ENCODE measurements at places on chromosomes 6 and 20.

DNA sequence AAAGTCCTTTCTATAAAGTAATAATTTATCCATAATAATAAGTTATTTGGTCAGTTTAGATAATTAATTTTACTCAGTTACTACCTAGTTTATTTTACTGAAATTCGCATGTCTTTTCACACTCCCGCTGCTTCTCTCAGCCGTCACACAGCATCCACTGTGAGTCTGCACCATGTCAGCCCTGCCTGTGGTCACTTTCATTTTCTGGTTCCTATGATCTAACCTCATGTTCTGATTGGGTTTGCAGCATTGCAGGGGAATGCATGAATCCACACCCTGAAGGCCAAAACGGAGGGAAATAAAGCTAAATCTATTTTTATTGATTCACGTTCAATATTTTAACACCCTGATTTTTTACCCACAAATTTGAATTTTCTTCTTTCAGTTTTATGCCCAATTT lies 47.4 kb downstream of the PDE10A start:
- no peak for DNase-seq

DNA sequence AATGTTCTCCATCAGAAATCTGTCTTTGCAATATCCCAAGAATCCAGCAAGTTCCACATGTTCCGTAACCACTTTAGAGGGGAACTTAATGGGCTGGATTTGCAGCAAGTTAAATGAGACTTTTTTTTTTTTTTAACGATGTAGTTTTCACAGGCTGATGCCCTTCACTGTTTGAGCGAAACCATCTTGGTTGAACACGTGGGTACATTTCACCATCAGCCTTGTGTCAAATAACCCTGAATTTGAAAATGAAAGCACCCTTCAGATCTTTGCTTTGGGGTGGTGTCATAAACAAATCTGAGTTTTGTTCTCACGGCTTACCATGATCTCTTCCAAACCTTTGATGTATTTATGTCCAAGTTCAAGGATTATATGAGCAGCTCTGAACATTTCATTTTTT lies 73.7 kb upstream of the EXOC2 start:
- no peak for DNase-seq

GRCh38 chr6:1729750-1730140 lies 120.0 kb downstream of the FOXC1 start:
- DNase-seq: no peak

DNA sequence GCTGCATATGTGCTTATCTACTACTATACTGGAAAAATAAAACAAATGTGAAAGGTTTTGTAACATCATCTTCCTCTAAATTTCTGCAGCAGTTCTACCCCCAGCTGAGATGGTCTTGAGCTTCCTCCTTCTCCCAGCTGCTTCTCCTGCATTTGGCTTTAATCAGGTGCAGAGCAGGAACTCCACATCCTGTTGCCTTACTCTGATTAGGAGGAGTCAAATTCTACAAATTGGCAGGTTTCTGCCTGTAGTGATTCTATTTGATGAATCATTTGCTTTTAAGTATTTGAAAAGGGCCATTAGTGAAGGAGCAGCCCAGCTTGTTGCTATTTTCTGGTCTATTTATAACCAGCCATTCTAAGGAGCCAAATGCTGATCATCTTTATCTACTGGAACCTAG lies 224.5 kb downstream of the GMDS start:
- DNase-seq: no peak

DNA sequence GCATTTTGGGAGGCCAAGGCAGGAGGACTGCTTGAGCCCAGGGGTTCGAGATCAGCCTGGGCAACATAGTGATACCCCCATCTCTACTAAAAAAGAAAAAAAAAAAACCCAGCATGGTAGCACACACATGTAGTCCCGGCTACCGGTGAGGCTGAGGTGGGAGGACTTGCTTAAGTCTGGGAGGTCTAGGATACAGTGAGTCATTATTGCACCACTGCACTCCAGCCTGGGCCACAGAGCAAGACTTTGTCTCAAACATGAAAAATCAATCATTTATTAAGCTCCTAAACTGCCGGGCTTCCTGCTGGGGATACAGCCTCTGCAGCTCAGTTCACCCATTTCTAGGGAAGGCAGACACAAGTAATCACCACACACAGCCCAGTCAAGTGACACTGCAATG lies 7.3 kb upstream of the USP45 start:
- DNase-seq: no peak

DNA sequence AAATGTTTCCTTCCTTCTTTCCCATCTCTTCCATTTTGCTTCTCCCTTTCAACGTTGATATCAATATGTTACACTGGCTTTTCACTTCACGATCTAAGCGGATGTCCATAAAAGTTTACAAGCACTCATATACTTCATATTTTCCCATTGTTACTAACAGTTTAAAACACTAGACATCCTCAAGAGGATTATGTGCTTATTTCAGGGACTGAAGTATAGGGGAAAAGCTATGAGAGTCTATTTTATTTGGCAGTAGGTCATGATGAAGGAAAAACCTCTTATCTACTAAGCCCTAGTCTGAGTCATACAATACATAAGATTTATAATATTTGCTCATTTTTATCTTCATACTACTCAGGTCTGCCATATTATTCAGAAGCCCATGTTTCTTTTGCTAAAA lies 20.6 kb upstream of the EPB41L2 start:
- DNase-seq: no peak

DNA sequence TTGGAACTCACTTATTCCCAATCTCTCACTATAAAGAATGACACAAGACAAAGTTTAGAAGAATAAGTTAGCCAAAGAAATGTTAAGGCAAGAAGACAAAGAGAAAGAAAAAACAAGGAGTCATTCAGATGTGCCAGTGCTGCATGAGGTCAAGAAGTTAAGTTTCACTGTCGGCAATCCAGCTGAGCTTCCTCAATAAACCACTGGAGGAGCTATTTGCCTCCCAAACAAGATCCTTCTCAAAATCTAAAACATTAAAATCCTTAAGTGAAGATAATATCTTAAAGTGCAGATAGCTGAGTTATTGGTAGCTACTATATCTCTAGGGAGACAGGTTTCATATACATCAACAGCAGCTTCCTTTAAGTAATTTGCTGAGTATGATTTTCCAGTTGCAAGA lies 512.3 kb downstream of the HDGFL1 start:
- no peak for DNase-seq

- no peak for DNase-seq
Observed at GRCh38 chr20:13684566-13685222, 46.0 kb upstream of the TASP1 start.

- DNase-seq: no peak
Observed at GRCh38 chr6:40932366-40932765, 106.7 kb downstream of the UNC5CL start.

DNA sequence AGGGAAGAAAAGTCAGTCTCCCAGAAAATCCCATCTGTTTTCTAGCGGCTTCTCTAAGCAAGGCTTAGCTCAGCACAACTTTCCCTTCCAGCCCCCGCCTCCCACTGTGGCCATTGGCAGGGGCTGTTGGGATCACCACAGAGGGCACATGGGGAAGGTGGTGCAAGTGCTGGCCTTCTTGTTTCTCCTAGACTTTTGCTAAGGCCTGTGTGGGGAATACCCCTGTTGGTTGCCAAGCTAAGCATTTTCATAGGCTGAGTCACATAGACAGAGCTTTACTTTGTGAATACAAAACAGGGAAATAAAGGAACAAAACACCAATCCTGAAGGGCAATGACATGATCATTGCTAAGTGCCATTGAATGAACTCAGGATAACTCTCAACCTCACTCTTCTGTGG lies 32.4 kb upstream of the TIAM2 start:
- no peak for DNase-seq

- no peak for DNase-seq
Observed at GRCh38 chr6:57089265-57089664, 723 bp upstream of the ZNF451 start.

DNA sequence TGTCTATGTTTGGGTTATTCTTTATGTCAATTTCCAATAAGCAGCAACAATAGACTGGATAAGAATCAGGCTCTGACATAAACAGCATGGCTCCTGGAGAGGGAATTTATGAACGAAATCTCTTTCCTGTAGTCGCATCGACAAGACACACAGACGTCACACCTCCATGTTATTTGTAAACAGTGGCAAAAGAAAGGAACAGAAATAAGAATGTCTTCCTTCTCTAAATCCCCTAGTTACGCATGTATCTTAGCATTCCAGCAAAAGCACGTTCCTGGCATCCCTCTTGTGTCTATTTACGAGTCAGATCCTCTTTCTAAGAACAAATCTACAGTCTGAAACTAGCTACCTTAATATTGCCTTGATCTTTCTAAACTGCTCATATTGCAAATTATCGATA lies 559.1 kb upstream of the JAG1 start:
- DNase-seq: no peak

DNA sequence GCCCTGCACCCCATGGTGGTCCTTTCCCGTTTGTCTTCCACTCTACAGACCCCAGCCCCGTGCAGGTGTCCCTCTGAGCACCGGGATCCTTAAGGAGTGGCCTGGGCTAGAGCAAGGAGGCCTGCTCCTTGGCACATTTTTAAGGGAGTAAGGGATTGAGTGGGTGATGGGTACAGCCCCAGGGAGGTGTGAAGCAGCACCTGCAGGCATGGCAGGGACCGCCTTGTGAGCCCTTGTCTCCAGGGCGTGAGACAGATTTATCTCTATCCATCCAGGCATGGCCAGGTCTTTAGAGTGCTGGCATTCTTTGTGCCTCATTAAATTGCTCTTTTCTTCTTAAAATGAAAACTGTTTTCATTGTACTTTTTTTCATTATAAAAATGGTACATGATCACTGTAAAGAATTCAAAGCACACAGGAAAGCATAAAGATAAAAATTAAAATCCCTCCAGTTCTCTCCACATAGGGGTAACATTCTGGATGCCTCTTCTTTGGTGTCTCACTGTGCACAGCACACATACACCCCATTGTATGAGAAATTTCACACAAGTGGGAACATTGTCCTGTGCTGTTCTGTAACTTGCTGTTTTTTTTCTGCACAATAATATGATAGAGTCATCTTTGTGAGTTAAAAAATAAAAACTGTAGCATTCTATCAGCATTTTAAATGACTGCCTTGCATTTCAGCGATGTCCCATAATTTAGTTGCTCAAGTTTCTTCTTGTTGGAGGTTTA lies 31.9 kb upstream of the ZNF831 start:
- no peak for DNase-seq

DNA sequence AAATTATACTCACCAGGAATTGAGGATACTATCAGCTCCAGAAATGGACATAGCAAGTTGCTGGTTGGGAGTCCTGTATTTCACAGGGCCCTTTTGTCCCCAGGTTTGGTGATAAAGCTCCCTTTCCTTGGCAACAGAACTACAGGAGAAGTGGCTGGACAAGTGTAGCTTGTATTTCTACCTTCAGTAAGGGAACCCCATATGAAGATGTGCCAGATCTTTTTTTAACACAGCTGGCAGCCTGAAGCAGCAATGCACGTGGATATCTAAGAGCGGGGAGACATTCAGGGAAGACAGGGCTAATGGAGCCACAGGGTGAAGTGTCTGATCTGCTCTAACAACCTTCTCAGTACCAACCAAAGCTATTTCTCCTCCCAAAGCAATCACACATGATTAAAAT lies 373.9 kb upstream of the ID4 start:
- DNase-seq: no peak

- DNase-seq: no peak
Observed at GRCh38 chr6:31907158-31907813, 5.4 kb upstream of the ZBTB12 start.

- DNase-seq: no peak
Observed at GRCh38 chr6:119446609-119447008, 97.0 kb upstream of the MAN1A1 start.

DNA sequence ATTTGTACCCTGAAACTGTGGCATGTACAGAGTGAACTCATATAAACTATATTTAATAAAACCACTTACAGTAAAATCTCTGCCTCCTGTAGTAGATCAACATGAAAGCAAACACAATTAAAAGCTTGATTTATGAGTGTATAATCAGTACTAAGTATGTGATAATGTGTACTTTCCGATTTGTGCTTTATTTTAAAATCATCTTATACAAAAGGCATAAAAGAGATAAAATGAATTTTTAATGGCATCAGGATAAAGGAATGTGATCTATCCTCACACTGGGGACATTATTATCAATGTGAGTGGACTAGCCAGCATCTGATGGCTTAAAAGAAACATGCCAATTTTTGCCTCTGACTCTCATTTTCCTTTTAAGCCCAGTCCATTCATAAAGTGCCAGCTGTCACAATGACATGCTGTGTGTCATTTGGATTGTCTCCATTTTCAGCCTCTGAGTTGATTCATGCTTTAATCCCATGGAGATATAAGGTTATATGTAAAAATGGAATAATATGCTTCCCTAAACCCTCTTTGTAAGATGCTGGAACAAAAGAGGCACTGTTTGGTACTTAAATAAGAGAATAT lies 831.6 kb upstream of the EYS start:
- no peak for DNase-seq

- no peak for DNase-seq
Observed at GRCh38 chr6:133377219-133377618, 136.1 kb downstream of the EYA4 start.

DNA sequence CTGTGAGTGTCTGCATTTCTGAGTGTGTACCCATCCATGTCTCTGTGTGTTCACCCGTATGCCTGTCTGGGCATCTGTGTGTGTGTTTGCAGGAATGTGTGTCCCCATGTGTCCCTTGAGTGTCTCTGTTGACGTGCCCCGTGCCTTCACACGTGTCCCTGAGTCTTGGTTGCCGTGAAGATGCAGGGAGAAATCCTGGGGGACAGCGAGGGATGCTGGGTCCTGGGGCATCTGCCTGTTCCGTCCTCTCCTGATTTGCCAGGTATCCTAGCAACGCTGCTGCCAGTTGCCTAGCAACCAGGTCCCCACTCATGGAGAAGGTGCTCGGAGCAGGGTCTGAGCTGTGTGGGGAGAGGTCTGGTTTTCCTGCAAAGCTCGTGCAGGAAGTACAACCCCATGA lies 6.0 kb upstream of the LKAAEAR1 start:
- no peak for DNase-seq

DNA sequence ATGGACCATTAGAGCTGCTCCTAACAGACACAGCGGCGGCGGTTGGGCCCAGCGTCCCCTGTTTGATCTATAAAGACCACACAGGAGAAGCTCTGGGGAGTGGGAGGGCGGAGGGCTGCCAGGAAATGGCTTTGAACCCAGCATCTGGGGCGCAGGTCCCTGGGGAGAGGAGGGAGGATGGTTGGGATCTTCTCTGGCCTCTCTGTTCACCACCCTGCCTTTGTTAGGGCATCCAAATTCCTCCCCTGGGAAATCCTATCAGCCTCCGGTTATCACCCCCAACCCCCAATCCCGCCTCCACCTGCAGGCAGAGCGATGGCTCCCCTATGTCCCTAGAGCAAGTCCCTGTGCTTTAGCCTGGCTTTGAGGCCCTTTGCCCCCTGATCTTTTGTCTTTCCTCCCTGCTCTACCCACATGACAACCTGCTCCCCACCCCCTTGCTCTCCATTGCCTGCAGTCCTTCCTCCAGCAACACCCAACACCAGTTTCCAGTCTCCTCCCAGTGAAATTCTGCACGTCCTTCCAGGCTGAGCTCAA lies 7.1 kb downstream of the XKR7 start:
- no peak for DNase-seq

GRCh38 chr6:2162079-2162445 lies 83.3 kb downstream of the GMDS start:
- no peak for DNase-seq

- no peak for DNase-seq
Observed at GRCh38 chr6:156545931-156546330, 231.2 kb upstream of the ARID1B start.
